ENCODE measurements at places on chromosomes 5 and 9.

- DNase-seq = no peak
These were observed 115.0 kb downstream of the PRKACG start for GRCh38 chr9:68898781-68899439.

DNA sequence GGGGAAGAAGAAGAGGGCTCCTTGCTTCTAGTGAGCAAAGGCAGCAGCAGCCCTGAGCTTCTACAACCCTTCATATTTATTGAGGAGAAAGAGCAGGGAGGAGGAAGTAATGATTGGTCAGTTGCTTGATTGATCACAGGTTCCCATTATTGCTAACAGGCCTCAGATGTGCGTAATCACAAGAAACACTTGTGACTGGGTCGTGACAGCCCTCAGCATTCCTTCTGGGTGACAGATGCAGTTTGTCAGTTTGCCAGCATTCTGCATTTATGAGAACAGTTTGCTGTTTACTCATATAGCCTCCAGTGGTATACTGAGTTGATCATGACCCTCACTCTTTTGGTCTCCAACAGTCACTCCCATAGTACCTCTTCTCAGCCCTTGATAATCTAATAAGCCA is 111.5 kb upstream of the TNC start:
- DNase-seq = no peak

DNA sequence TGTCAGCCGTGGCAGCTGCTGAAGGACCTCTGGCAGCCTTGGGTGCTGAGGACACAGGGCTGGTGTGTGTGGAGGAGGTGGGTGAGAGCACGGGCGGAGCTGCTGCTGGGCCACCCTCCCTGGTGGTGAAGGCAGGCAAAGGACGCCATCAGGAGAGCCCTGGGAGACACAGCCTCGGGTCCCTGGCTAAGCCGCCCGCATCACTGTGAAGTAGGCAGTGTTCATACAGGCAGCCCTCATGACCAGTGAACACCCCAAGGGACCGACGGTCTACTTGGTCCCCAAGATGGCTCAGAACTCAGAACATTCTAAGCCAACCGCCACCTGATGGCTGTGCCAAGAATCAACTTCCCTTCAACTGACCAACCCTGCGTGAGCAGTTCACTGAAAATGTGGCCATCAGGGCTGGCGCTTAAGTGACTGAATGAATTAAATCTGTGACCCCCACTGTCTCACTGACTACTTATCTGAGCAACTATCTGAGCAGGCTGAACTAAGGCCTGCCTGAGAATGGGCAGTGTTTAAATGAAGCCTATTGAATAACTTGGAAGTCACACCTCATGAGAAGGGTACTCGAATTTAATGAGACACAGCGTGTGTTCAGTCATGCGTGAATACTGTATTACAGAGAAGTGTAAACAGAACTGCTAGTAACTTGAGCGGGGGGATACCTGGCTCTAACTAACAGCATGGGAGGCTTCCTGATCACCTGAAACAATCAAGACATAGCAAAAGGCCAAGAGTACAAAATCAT is 54.7 kb upstream of the SIMC1 start:
- DNase-seq = no peak

DNA sequence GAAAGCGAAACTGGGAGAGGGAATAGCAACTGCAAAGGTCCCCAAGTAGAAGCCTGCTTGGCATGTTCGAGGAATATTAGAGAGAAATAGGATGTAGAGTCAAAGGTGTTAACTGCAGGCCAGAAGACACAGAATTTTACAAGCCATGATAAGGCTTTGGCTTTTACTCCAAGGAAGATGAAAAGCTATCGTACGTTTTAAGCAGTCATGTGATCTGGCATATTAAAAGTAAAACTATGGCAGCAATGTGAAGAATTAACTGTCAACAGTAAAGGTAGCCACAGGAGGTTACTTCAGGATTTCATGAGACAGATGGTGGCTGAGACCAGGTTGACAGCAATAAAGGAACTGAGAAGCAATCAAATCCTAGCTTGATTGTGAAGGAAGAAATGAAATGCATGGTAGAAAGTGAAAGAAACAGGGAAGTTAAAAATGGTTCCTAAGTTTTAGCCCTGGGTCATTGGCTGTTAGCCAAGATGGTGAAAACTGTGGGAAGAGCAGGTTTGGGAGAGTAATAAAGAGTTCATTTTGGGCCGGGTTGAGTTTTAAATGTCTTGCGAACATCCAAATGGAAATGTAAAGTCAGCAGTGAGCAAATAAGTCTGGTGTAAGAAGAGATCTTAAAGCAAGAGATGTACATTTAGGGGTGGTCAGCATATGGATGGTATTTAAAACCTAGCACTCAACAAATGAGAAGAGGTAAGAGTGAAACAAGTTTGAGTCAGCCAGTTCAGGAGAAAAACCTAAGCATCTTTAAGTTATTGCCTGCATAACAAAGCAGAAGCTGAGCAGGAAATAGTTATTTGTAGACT is 20.3 kb upstream of the TTC33 start:
- DNase-seq = no peak

DNA sequence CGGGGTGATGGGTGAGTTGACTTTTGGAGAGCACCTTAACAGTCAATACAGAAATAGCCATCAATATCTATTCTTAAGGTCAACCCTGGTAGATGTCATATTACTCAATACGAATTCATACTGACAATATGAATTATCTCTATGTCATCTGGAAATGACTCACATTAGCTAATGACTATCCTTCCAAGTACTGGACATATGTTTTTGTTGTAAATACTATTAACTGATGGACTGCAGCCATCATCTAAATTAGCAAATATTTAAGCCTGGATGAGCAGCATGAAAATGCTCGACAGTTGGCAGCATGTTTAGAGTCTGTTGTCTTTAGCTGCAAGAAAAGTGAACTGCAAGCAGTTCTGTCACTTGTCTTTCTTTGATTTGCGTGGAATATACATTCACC is 19.6 kb upstream of the ISOC1 start:
- DNase-seq = no peak

GRCh38 chr5:151459680-151460324 is 12.4 kb downstream of the SLC36A1 start:
- no peak for DNase-seq

DNA sequence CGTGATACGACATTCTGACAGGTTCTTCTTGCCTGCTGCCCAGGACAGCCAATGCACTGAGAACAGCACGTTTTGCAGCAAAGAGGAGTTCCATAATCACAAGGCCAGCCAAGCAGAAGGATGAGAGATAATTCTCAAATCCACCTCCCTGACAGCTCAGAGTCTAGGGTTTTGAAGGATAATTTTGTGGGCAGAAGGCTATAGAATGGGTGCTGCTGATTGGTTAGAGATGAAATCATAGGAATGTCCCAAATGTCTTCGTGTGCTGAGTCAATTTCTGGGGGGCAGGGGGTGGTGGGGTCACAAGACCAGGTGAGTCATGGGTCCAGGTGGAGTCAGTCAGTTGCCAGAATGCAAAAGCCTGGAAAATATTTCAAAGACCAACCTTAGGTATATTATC is 175.5 kb upstream of the SLC30A5 start:
- DNase-seq = no peak

GRCh38 chr5:136639616-136640015 is 274.3 kb upstream of the TRPC7 start:
- DNase-seq = no peak

DNA sequence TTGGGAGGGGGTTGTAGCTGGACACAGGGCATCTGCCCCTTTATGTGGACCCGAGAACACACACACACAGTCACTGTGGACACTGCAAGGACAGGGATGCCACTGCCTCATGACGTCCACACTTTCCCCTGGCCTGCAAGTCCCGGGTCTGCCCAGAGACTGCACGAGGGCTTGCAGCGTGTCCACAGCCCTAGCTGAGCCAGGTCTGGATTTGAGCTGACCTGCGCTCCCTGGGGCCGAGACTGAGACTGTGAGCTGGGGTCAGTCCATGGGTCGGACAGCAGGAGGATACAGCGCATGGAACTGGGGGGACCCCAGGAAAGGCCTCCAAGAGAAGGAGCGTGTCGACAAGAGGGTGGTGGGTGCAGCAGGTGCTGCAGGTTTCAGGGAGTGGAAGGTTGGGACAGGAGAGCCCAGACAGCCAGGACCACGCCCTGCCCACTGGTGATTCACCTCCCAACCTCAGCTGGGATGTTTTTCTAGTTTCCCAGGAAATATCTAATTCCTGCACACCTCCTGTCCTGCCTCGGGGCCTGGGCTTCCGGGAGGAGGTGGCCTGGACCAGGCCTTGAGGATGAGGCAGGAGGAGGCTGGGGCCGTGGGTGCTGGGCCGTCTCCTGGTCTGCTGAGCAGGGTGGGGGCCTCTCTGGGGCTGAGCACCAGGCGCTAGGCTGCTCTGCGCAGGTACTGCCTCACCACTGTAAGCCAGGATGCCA is 806 bp upstream of the RNF224 start:
- DNase-seq = no peak

GRCh38 chr5:158868546-158868945 is 231.2 kb downstream of the EBF1 start:
- no peak for DNase-seq

GRCh38 chr9:93593144-93593658 is 16.8 kb downstream of the PHF2 start:
- DNase-seq = no peak

DNA sequence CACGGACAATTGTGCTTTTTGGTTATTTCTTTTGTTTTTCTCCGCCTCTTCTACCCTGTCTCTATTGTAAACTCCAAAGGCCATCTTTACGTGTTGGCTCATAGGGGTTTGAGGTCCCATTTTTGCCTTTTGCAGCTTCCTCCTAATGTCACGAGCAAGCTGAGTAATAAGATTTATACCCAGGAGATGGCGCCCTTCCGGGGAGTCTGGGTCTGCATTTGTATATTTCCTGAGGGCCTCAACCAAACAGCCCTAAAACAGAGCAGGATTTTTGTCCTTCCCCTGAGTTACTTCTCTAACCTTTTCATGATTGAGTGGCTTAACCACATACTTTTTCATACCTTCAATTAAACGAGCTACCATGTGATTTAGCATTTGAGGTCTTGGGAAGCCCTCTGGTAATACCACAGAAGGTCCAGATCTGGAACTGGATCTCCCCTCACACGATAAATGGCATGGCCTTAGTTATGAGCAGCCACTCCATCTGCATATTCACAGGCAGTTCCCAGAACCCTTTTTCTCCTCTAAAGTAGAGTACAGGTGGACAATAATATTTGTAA is 11.2 kb upstream of the CFAP95 start:
- no peak for DNase-seq

- DNase-seq = no peak
These were observed 115.7 kb downstream of the FBXO38 start for GRCh38 chr5:148499452-148499851.

DNA sequence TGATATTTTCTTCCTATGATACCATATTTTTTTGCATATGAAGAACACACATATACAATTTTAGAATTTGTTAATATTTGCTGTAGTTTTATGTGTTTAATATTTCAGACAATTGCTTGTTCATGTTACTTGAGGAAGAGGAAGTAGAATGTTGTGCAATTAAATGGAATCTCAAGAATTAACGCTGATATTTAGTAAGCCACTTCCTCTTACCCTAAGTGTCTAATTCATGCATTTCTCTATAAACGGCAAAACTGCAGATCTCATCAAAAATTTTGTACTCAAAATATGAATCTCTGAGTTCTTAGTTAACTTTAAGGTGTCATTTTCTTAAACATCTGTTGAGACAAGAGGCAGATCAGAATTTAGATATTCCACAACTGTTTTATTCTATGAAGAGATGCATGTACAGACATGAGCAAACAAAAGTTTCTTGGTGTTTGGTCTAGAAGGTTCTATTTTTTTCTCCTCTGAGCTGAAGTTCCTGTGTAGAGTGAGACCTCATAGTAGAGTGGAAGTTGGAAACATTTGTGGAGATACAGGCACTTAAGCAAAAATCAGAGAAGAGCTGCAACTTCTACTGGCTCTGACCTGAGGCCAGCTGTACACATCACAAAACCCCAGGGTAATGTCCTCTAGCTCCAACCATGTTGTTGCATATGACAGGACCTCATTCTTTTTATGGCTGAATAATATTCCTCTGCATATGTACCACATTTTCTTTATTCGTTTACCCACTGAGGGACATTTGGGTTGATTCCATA is 16.6 kb upstream of the TGFBI start:
- no peak for DNase-seq

DNA sequence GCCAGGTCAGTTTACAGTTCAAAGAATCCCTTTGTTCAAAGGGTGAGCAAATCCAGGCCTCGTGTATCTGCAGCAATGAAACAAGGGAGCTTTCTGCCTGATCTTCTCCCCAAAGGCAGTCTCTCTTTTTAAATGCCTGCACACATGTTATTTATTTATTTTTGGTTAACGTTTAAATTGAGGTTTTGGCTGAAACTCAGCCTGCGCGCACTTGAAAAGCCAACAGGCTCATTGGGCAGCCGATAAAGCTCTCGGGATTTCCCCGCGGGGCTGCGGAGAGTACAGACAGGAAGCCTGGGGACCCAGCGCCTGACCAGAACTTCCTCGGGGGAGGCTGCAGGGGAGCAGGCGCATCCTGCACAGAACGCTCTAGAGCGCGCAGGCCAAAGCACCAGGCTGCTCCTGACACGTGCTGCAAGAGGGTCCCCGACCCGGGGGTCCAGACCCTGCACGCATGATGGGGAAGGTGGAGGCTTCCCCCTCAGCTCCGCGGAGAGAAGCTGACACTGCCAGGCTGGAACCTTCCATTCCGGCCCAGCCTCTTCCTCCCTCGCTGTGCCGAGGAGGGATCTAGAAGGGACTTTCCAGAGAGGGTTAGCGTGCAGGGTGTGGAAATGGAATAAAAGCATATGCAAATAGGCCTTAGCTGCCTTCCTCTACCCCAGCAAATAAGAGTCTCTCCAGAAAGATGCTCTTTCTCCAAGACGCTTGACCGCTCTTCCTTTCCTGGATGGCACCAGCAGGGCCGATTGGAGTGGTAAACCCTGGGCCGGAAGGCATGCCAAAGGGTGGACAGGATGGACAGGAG is 46.1 kb downstream of the PTTG1 start:
- peak; percentile 25 for DNase-seq

DNA sequence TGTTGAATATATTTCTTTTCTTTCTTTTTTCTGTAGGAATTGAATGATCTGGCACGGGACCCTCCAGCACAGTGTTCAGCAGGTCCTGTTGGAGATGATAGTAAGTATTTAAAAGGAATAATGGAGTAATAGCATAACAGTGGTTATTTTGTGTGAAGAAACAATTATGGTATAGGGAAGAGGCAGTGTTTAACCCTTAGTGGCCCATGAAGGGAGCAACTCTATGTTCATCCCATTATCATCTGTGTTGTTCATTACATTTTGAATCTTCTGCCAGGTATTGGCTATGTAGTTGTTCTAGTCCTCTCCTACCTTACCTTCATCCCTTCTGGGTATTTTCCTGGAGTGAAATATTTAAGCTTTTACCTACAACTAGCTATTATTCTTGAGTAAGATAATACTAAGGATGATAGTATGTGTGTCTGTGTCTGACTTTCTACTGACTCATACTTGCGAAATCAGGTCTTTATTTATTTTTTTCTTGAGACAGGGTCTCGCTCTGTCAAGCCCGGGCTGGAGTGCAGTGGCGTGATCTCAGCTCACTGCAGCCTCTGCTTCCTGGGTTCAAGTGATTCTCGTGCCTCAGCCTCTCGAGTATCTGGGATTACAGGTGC is 39.3 kb downstream of the UBE2D2 start:
- no peak for DNase-seq
